Activated CD4-positive, alpha-beta T cell treated with anti-CD3 and anti-CD28 coated beads, Interleukin-2, amount 50 U/mL, for 24 hours (primary cell): ENCODE measurements at places on chromosomes 7 and 10.

DNA sequence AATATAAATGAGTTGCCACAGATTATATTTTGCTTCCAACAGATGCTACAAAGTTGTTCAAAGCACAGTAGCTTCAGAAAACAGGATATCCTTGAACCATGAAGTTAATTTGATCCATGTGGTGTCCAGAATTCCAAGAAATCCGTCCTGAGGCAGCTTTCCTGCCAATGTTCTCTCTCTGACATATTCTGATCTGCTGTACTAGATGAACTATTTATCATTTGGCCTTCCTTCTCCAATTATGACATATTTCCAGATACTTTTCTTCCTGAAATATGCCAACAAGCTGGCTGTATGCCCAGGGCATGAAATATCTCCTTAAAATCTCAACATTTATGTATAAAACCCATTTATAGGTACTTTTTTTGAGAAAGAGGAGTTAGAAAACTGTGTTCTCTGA lies 141.1 kb downstream of the SPAG6 start:
- DNase-seq: no peak

- no peak for DNase-seq
Measured at GRCh38 chr7:129952086-129952652, 591 bp downstream of the UBE2H start.

DNA sequence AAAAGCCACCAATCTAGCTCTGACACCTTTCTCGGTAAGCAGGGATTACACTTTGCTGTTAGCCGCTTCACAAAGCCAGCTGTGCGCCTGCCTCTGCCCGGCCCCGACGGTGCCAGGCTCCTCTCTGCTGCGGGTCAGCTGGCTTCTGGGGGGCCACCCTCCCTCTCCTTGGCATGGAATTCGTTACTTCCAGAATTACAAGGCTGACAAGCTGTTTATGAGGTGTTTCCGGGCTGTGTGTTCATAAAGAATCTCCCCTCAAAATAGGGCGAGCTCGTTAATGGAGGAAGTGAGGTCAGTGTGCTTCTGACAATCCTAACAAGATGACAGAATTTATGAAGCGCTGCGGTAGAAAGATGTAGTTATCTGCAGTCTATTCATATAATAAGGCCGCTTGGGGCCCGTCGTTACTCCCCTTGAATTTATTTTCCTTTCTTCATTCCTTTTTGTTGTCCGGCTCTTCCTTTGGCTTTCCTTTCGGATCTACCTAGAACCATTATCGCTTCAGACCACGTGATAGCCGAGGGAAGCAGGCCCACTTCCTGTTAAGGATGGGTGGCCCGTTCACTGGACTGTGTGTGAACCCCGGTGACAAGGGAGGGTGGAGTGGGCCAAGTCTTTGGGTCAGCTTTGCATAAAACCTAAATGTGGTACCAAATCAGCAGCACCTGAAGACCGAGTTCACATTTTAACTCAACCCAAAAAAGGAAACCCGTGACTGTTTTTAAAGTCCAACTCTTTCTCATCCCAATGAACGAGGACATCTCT lies 273.0 kb upstream of the YAE1 start:
- DNase-seq: no peak

DNA sequence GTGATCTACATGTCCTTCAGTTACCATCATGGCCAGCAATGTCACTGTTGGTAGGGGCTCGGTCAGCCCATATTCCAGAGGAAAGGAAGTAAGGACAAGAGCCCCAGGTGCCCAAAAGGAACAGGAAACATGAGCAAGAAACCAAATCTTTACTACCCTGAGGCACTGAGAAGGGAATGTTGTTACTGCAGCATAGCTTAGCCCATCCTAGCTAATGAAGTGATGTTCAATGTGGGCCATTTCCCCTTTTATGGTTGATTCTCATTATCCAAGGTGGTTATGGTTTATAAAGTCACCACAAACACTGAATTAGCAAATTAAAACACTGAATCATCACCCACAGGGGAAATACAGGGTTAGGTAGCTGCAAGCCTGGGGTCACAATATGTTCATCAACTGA lies 88.4 kb upstream of the C10orf90 start:
- DNase-seq: no peak

DNA sequence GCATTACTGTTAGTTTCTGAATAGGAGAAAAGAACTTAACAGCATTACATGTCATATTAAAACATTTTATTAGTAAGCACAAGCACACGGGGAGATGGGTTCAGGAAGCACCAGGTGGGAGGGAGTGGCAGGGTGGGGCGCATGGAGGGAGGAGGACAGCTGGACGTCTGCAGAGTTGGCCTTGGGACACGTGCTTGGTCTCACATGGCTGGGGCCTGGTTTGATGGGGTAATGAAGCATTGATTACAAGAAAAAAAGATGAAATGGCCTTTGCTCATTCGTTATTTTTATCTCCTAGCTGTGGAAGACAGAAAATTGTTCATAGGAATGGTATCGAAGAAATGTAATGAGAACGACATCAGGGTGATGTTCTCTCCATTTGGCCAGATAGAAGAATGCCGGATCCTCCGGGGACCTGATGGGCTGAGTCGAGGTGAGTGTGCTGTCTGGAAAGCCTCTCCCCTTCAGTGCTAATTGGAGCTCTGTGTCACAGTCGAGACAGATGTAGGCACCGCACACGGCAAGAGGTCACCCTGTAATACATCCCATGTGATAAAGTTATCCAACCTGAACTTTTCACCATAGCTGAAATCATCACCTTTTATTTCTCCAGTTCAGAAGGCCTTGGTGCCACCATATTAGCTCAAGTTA lies 239.9 kb downstream of the CELF2 start:
- DNase-seq: no peak

GRCh38 chr7:130208516-130208915 lies 856 bp downstream of the SSMEM1 start:
- no peak for DNase-seq

DNA sequence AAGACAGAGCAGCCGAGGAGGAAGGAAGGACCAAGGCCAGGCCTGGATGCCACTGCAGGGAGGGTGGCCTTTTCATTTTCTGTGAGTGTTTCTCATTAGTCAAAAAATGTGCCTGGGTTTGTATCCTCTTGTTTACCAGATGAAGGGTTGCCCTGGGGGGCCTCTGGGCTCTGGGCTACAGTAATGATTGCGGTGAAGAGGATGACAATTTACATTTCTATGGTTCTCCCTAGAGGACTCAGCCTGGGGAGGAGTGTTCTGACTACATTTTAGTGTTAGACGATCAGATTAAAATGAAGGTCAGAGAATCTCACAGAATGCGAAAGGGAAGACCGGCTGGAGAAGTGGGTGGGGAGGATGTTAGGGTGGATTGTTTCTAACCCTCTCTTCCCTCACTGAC lies 108.0 kb upstream of the KMT2C start:
- DNase-seq: no peak

GRCh38 chr7:86155623-86156022 lies 488.1 kb upstream of the GRM3 start:
- no peak for DNase-seq

GRCh38 chr7:157318015-157318706 lies 18.6 kb upstream of the DNAJB6 start:
- DNase-seq: no peak

- DNase-seq: no peak
Measured at GRCh38 chr10:91935886-91936285, 12.3 kb downstream of the BTAF1 start.

DNA sequence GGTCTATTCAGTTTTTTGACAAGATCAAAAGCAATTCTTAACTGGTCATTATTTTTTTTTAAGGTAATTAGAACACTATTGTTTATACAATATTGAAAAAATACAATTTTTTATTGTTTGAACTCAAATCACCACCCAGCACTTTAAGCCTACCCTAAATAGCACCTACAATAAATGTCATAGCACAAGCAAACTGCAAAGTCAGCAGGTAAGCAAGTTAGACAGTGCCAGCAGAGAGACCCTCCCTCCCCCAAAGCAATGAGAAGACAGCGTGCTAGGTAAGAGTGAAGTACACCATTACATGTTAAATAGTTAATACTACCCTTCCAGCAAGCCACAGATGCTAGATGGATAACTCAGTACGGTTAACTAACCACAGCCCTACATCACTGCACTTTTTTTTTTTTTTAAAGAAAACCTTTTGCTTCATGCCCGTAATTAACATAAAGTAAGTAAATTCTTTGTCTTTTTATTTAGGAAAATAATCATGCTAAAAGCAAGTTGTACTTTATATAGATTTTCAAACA lies 120.0 kb downstream of the UBE2H start:
- DNase-seq: no peak

GRCh38 chr10:24449769-24450310 lies 240.9 kb downstream of the KIAA1217 start:
- DNase-seq: no peak

DNA sequence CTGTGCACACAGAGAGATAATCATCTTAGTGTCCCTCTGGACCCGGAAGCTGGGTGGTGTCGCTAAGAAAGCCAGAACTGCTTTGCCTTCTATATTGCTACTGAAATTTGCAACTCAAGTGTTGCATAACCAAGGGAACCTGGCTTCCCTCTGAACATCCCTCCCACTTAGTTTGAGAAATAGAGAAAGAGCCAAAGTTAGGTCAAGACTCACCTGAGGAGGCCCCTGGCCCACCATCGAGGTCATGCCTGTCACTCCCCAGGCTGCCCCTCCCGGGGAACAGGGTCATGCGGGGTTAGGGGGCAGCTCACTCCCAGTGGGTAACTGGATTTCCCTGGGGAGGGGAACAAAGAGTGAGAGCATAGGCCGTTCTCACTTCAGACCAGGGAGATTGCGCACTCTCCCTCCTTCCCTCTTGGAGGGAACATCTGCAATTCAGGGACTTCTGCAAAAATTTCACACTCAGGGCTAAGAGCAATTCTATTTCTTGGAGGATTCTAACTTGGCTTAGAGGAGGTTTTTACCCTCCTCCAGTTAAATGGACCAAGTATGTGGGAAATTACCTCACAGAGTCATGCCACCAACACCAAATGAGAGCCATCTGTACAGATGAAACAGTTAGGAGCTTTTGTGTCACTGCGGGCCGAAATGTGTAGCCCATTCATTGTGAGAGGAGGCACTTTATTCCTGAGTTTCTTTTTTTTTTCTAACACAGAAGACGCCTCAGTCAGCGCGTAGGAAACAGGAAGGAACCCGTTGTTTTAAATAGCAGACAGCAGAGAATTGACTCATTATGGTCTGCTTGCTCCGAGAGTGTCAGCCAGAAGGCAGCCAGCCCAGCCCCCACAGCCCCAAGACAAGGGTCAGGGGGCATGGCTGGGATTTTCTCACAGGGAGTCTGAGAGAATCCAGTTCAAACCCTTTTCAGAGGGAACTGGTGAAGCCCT lies 221.3 kb downstream of the ARHGAP12 start:
- DNase-seq: no peak

DNA sequence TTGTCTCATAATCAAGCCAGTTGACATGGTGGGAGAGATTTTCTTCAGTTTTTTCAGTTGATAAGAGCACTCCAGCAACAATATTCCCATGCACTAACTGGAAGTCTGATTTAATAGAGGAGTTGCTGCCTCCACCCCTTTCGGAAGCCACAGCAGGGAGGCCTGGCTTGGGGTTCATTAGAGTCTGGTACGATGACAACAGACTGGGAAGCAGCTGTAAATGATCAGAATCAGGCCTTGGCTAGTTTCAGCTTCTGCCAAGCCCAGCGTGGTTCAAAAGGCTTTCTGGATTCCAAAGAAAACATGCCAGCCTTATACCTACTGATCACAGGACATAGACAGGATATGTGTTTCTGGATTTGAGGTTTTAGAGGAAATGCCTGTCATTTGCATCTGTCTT lies 274.0 kb downstream of the CSTF2T start:
- no peak for DNase-seq

DNA sequence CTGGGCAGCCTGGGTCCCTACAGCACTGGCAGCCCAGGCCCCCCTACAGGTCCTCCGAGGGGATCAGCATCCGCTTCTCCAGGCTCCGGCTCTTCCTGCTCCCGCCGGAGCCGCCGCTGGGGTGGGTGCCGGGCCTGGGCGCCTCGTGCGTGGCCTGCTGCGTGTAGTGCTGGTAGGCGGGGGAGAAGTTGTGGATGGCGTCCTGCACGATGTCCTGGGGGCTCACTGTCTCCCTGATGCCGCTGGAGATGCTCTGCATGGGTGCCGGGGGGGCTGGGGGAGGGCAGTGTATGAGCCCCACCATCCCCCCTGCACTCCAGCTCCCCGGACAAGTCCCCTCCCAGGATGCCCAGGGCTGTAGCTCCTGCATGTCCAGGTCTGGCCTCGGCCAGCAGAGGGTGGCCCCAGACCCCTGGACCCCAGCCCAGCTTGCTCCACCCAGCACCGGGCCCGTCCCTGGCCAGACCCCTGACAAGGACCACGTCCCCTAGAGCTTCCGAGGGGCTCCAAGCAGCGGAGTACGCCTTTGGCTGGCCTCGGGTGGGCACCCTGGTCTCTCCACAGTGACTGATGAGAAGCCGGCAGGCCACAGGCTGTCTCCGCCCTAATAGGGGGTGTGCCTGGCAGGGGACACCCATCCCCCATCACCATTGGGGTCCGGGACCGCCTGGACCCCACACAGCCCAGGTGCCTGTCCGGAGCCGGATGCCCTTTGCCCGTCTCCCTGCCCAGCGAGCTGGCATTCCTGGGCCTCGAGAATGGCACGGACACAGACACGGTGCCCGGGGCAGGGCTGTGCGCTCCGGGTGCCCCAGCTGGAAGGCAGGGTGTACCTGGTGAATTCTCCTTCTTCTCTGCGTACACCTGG lies 8.9 kb downstream of the TMEM184A start:
- no peak for DNase-seq
